PC-3 (cell line): ENCODE measurements at places on chromosomes 16 and 17. TPM values are rescaled to one million over a fixed set of nuclear protein-coding genes. Genes with fewer than 3 reads are reported as not detected.
A peak's percentile ranks its signal among the peaks of the same experiment; 100 is the strongest.

Gene FBXW10B
- total RNA-seq, result 7.0 and 7.2 TPM in 2 replicates

DNA sequence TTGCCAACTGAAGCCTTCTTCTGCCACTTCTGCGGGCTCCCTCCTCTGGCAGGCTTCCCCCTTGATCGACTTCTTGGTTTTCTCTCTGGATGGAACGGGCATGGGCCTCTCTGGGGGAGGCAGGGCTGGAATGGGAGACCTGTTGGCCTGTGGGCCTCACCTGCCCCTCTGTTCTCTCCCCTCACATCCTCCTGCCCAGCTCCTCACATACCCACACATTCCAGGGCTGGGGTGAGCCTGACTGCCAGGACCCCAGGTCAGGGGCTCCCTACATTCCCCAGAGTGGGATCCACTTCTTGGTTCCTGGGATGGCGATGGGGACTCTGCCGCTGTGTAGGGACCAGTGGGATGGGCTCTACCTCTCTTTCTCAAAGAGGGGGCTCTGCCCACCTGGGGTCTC, 6.5 kb upstream of the LASP1NB start:
- DNase-seq, result no peak

- no peak for DNase-seq
Measured at GRCh38 chr16:73202161-73202729, 154.3 kb upstream of the ZFHX3 start.

GRCh38 chr17:80760511-80760911, 215.9 kb downstream of the RPTOR start:
- DNase-seq, result peak; percentile 96

GRCh38 chr17:63819585-63820537, 7.4 kb upstream of the PSMC5 start:
- DNase-seq, result no peak
